ENCODE measurements at places on chromosomes 3 and 15.

DNA sequence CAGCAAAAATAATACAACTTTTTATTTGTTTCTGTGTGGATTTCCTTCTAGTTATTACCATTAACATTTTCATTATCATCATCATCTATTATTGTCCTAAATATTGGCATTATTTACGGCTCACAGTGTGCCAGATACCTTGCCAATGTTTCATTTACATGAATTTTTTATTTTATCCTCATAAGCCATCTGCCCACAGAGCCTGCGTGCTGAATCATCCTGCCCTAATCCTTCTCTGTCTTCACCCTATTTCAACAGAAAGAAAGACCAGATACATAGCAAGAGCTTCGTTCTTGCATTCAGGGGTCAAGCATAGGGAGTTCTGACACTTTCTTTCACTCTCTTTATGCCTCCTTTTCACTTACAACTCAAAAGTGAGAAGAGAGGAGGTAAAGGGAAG is 82.0 kb downstream of the KCNMB2 start:
- no peak for DNase-seq

- no peak for DNase-seq
Observed at GRCh38 chr15:63474810-63475316, 29.5 kb upstream of the USP3 start.

DNA sequence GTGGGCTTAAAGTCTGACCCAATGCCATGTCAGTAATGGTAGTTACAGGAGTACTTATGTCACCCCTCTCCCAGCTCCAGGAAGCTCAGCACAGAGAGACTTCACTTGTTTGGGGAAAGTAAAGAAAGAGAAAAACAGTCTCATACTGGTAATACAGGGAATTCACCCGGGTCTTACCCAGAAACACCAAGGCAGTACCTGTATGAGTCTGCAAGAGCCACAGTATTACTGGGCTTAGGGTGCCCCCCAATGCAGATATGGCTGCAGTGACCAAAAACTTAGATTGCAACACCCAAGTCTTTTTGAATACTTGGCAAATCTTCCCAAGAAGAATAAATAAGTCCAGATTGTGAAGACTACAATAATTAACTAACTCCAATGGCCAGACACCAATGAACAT is 622.1 kb downstream of the IGSF11 start:
- DNase-seq = no peak

GRCh38 chr3:30963223-30963722 is 68.8 kb upstream of the GADL1 start:
- no peak for DNase-seq

- DNase-seq = no peak
Observed at GRCh38 chr15:99734575-99734974, 1.3 kb upstream of the LYSMD4 start.

GRCh38 chr3:197088370-197088769 is 58.8 kb upstream of the MELTF start:
- DNase-seq = no peak

GRCh38 chr3:128163432-128163831 is 10.2 kb downstream of the EEFSEC start:
- no peak for DNase-seq

- DNase-seq = no peak
Observed at GRCh38 chr3:144963810-144964209, 992.2 kb downstream of the DIPK2A start.

DNA sequence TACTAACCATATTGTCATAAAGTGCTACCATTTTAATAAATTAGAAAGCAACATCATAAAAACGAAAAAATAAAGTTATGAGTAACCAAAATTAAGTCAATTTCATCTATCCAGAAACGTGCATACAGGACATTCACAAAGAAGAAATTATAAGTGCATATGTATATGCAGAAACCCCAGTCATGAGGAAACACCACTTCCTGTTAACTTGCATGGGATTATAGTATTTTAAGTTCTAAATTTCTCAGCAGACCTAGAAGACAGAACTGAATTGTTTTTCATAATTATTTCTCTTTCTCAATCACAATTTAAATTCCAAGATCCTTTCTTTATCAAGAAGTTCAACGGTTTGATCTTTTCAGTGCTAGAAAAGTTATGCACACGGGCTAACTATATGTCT is 1.4 kb upstream of the KBTBD8 start:
- no peak for DNase-seq

DNA sequence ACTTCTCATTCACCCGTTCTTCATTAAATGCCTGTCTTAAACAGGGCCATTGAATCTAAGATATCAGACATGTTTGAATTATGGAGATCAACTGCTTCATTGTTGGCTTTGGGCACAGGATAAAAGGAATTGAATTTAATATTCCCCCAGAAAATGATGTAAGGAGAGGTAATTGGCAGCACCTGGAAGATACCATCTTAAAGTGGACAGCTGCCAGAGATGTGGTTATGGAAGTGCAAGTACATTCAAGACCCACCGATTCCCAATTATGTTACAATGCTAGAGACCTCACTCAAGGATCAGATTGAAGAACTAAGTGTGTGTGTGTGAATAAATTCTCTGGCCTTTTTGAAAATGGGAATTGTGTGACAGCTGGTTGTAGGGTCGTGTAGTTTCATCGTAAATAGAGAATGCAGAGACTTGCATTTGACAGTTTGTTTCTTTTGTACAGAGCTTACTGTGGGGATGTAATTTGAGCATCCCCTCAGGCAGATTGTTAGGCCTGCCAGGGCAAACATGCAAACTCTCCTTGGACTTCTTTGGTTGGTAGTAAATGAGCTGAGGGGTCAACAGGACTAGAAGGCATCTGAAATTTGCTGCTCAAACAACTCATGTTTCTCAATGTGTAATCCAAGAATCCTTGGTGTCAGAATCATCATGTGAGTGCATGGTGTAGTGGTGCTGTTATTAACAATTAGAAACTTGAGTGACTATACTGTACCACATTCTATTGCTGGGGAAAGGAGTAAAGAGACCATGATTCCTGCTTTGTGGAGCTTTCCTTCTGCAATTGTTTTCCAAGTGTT is 359.2 kb upstream of the THRB start:
- DNase-seq = no peak

GRCh38 chr15:48967336-48967735 is 3.6 kb upstream of the SHC4 start:
- DNase-seq = no peak

DNA sequence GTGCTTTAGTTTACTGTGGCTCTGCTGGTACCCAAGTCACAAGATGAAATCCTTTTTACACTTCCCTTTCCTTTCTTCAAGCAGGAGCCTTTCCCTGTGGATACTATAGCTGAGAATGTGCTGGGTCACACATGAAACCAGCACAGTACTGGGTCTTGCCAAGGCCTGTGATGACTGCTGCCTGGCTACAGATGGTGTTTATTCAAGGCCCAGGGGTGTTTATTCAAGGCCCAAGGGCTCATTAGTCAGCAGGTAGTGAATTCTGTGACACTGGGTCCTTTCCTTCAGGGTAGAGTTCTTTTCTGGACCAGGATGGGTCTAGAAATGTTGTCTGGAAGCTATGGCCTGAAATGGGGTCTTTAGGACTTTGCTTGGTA is 99.4 kb downstream of the SH3GL3 start:
- no peak for DNase-seq

DNA sequence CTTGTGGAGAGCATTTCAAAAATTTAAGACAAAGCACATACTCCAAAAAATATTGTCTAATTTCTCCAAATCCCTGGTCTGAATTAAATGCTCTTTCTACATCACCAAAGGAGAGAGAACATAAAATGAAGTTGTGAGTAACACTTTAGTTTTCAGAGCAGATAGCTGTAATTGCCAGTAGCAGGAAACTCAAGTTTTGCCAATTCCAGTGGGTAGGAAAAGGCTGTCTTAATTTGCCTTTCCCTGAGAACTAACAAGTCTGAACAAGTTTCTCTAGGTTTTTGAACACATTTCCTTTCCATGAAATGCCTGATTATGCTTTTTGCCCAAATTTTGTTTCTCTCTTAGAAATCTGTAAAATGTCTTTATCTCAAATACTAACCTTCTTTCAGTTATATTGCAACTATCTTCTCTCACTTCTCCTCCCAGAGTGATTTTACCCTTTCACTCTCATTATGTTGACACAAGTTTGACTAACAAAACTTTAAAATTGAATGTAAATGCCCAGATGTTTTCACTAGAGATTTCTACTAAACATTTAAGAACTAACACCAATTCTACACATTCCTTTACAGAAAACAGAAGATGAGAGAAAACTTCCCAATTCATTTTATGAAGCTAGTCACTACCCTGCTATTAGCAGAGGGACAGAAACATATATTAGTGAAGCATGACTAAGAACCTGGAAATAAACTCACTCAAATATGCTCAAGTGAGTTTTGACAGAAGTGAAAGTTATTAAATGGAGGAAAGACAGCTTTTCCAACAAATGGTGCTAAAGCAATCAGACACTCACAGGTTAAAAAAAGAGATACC is 38.4 kb downstream of the RFX7 start:
- no peak for DNase-seq

- DNase-seq = no peak
Observed at GRCh38 chr15:51367322-51367976, 26.0 kb downstream of the GLDN start.

- DNase-seq = no peak
Observed at GRCh38 chr15:58115692-58116091, 22.5 kb upstream of the AQP9 start.

- no peak for DNase-seq
Observed at GRCh38 chr3:88957711-88958439, 149.5 kb upstream of the EPHA3 start.

DNA sequence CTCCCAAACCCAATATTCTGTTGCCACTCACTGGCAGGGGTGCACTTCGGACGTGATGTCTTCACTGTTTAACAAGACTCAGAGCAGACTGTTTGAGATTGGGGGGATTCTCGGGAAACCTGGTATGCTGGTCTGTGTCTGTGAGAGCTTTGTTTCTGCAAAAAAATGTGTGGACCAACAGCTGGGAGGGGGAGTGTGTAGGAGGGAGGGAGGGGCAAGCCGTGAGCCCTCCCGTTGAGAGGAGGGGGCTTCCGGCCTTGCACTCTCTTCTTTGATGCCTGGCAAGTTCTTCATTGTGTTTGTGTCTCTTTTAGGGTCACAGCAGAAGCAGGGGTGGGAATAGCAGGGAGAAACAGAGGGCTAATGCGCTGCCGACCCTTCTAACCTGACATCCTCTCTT is 74.9 kb upstream of the NDN start:
- no peak for DNase-seq

DNA sequence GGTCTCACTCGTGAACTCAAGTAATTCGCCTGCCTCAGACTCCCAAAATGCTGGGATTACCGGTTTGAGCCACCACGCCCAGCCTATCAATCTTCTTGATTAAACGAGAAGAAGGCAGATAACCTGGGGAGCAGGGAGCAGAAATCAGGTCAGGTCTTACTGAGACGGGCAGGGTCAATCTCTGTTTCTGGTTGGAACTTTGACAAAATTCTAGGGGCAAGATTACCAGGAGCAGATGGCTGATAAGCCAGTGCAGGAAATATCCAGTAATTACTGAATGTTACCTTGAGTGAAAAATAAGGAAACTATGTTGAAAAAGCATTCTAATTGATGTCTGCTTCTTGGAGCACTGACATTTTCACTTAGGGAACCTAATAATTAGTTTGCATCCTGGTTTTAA is 24.4 kb upstream of the GOLM2 start:
- DNase-seq = no peak

DNA sequence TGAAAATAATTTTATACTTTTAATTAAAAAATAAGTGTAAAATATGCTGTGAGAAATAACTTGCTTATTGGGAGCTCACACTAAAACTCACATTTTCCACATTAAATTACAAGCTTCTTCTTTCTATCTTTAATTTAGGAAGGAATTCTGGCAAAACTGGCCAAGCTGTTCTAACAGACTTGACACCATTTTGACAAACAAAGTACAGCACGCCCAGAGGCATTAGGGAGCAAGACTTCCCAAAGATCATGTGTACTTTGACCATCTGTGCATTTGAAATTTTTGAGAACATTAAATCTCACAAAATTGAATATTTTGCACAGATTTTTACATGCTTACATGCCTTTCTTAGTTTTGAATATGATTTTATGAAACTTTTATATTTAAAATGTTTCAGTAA is 1288.4 kb upstream of the CADM2 start:
- DNase-seq = no peak

DNA sequence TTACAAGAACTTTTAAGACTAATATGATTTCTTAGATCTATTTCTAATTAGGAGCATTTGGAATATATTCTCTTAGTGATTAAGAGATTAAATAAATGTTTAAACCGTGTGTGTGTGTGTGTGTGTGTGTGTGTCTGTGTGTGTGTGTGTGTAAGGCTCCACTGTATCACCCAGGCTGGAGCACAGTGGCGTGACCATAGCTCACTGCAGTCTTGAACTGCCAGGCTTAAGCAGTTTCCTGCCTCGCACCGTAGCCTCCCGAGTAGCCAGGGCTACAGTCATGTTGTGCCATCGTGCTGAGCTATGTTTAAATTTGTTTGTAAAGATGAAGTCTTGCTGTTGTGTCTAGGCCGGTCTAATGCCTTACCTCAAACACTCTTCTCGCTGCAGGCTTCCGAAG is 109.4 kb downstream of the KLHL25 start:
- DNase-seq = no peak

- no peak for DNase-seq
Observed at GRCh38 chr3:127688416-127689265, 15.9 kb downstream of the ABTB1 start.

DNA sequence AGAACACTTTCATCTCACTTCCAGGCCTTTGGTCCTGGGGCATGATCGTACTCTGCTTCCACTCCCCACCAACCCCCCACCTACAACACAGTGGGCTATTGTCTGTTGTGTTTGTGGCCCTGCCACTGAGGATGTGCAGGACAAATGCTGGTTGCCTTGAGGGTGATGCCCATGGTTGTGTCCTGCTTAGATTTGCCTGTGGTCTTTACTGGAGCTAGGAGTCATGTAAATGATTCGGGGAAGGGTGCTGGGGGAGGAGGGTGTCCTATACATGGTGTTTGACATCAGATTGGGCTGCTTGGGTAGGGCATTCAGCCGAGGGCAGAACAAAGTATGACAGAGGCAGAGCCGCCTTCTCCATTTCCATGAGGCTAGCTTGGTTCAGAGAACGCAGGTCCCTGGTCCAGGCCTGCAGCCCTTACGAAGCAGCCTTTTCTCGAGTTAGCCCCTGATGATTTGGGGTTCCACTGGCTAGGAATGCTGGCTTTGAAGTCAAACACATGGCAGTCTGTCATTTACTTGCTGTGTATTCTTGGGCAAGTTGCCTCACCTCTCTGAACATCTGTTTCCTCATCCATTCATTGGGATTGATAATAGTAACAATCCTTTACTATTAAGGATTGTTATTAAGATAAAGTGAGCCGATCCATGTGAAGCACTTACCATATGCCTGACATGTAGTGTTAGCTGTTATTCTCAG is 6.9 kb downstream of the CORO2B start:
- no peak for DNase-seq
